ENCODE measurements at places on chromosomes 3 and 15. TPM values are rescaled to one million over a fixed set of nuclear protein-coding genes. Genes with fewer than 3 reads are reported as not detected.

Gene GOLGA8R
- 3.6 TPM for total RNA-seq

GRCh38 chr3:185759512-185759911 is 65.3 kb downstream of the IGF2BP2 start:
- no peak for DNase-seq

DNA sequence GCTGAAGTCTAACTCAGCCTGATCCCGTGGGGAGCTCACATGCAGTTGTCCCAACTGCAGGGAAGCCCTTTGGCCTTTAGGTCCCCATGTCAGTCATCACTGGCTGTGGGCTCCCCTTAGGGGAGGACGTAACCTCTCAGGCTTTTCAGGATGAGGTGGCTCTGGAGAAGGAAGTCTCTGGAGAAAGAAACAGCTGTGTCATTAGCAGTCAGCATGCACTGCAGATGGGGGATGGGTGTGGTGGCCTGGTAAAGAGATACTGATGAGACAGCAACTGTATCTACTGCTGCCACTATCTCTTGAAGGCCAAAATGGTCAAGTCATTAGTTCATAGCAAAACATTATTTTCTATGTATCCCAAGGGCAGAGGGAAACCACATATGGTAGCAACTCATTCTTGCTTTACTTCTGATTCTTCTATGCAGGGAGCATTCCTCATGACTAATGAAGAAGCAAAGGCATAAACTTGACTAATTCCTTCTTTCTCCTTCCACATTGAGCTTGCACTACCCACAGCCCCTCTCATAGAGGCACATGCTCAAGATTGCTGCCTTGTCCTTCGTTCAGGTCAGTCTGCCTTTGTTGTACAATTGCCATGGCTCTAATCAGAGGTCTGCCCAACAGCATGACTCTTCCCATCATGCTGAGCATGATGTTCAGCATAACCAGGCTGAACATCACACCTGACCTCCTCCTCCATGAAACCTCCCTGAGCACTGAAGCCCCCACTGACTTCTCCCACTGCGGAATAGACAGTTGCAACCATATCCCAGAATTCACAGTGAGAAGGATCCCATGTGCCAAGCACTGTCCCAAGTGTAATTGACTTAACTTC is 47.8 kb upstream of the TMEM158 start:
- DNase-seq, result peak; percentile 13

- no peak for DNase-seq
These were observed 617.4 kb downstream of the SI start for GRCh38 chr3:164460851-164461250.

DNA sequence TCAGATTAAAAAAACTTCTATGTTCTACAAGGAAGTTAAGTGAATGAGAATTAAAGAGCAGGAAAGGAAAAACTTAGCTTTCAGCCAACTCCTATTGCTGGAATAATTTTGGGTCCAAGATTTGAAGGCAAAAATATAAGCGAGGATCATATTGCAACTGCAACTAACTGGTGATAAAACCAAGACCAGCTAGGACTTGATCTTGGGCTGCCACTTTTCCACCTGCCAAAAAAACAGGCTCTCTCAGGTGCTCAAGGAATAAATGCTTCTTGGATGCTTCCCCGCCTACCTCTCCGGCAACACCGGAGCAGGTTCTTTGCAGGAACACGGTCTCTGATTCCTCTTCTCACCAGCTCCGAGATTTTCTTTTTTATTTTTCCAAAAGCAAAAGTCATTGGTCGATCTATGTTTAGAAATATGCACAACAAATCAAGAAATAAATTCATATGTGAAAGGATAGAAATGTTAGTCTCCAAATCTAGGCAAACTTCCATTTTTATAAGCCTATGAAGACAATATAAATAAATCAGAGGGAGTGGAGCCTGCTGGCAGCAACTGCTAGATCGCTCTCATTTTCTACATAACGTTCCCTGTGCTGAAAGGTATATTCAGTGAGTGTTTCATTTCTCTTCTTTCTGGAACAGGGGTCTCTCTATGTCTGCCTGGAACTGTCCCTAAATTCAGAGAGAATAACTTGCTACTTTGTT is 241.9 kb downstream of the NTRK3 start:
- no peak for DNase-seq

GRCh38 chr3:189790658-189791057 is 159.5 kb downstream of the TP63 start:
- DNase-seq, result no peak

Gene TM4SF4
- not detected for total RNA-seq

DNA sequence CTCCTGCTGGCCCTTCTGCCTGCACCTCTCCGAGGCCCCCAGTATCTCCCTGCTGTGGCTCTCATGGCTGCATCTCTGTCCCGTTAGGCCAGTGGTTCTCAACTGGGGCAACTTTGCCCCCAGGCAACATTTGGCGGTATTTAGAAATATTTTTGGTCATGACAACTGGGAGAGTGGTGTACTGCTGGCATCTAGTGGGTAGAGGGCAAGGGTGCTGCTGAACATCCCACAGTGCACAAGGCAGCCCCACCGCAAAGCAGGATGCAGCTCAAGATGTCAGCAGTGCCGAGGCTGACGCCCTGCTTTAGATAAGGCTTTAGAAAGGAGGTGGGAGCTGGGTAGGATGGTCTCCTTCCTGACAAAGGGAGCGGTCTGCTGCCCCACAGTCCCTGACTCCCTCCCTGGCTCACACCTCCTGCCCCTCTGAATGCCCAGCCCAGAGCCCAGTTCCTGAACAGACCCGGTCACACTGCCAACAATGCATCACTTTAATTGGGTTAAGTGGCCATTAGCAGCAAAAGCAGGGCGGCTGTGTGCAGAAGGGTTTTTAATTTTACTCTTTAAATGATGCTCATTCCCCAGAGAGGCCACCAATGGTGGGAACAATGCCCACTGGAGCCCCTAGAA is 68.8 kb upstream of the TMEM115 start:
- DNase-seq, result no peak

Gene ACAP2
- 55.2 TPM for total RNA-seq

Gene EPHB1
- 0.31 TPM for total RNA-seq

Gene CLPX
- total RNA-seq, result 39.4 TPM

- no peak for DNase-seq
These were observed 5.1 kb downstream of the PPP2R3A start for GRCh38 chr3:135970506-135971116.

- peak; percentile 85 for DNase-seq
These were observed 28.0 kb upstream of the LACTB start for GRCh38 chr15:63093486-63094205.

Measured in mucosa of descending colon (tissue), 3 donors.